Fibroblast of skin of scalp (primary cell): ENCODE measurements at places on chromosomes 4 and X.
A peak's percentile ranks its signal among the peaks of the same experiment; 100 is the strongest.

DNA sequence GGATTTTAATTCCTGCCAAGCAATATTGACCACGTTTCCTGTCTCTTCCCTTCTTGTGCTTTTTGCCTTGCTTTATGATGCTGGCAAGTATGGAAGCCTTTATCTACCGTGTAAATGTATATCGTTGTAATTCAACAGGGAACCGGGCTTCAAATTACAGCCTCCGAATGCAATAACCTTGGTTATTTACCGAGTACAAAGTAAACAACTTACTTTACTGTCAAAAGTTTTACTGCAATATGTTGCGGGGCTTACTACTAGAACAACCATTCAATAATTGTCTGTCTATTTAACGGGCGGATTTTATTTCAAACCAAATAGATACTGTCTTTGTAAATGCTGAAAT is 73.1 kb downstream of the PALLD start:
- DNase-seq, result no peak

DNA sequence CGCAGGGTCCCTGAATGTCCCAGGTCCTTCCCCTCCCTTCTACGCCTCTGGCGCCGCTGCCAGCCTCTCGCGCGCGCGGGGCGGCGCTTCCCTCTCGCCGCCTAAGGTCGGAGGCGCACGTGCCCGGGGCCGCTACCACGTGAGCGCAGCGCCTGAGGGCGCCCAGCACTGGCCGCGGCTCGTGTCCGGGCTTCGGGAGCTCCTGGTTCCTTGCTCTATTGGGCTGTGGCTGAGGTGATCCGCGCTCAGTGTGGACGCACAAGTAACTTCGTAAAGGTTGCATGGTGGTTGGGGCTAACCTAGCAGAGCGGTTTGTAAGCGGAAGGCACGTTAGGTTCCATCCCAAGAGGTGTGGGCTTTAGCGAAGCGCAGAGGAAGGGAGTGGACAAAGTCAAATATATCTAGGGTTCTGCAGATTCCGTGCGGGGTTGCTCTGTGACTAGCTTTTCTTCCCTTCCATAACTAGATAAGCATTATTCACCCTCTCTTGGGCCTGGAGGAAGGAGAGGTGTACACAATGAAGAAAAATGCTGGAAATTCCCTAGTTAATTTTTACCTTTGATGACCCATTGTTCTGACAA is 1.8 kb downstream of the TLL1 start:
- DNase-seq, result peak; percentile 16

DNA sequence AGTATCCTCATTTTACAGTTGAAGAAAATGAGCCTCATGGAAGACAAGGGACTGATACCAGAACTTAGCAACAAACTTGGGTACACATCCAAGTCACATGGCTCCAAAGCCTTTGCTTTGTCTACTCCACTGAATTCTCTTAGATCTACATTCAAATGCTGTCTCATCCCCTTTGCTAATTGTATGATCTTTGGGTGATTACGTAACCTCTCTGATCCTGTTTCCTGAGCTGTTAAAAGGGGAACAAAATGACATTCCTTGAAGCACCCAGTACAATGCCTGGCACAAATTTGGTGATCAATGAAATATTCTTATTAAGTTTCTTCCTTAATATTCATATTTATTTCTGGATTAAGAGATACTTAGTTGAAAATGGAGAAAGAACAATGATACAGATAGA is 5.9 kb upstream of the HPGD start:
- no peak for DNase-seq

DNA sequence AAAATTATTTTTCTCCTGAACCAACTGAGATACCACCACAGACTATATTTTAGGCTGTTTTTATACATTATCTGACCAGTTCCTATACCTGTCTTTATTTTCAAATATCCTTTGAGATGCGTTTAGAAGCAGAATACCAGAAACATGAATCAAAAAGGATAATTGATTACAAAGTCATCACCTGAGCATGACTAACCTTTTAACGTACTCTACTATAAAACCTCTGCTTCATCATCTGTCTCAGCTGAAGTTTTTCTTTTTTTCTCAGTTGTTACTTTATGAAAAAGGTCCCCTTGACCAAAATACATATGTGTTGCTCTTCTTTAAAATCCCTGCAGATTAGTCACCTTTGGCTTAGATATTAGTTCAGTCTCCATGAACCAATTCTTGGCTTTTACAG is 109.8 kb downstream of the AMMECR1 start:
- no peak for DNase-seq

- peak; percentile 70 for DNase-seq
Observed at GRCh38 chr4:93384887-93385286, 443.7 kb upstream of the ATOH1 start.

DNA sequence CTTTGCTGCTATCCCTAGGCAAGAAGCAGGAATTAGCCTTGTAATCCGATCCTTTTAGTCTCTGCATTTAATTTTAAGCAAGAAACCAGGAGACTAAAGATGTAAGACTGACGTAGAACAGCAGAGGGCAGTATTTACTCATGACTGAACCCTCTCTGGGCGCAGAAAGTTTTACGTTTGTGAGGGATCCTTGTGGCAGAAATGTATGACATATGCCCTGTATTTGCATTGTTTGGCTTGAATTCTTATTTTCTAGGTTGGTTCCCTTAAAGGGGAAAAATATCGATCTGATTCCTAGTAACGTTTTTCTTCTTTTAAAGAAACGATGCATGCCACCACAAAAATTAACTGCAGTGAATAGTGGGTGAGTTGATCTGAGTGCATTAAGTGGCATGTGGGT is 1.3 kb upstream of the FAT4 start:
- peak; percentile 92 for DNase-seq

GRCh38 chr4:154711522-154711921 is 32.3 kb upstream of the LRAT start:
- no peak for DNase-seq

DNA sequence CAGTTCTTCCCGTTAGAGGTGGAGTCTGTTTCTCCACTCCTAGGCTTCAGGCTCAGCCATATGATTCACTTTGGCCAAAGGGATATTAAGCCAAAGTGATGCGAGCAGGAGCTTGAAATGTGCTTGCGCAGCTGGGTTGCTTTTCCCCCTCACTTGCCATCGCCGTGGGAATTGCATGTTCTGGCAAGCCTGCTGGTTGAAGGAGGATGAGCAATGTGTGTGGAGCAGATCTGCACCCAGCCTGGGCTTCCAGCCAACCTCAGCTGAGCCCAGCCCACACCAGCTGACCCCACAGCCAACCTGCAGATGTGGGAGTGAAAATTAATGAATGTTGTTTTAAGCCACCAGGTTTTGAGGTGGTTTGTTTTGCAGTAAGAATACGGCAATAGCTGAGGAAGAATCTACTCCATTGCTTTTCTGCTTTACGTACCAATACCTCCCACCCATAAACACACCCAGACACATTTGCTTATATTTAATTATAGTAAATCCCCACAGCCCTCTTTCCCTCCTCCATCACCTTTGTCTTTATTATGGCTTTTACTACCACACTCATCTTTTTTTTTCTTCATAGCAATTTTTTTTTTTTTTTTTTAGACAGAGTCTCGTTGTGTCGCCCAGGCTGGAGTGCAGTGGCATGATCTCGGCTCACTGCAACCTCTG is 132.8 kb upstream of the FUNDC1 start:
- DNase-seq, result peak; percentile 69

GRCh38 chr4:37068580-37068979 is 176.0 kb upstream of the NWD2 start:
- DNase-seq, result no peak

GRCh38 chrX:8864161-8864560 is 63.0 kb upstream of the FAM9A start:
- no peak for DNase-seq

GRCh38 chr4:94626942-94627341 is 130.8 kb upstream of the BMPR1B start:
- DNase-seq, result no peak
